ENCODE measurements at places on chromosomes 16 and 17. TPM values are rescaled to one million over a fixed set of nuclear protein-coding genes. Genes with fewer than 3 reads are reported as not detected.

GLP2R gene
- 1.3 TPM for total RNA-seq

TP53TG3F gene
- 2.0 TPM for total RNA-seq

ABCA9 gene
- total RNA-seq: 13.8 TPM

MEFV gene
- 5.2 TPM for total RNA-seq

MAP2K6 gene
- total RNA-seq: 2.8 TPM

SLC38A8 gene
- 0.43 TPM for total RNA-seq

ABCA10 gene
- total RNA-seq: 13.6 TPM

CHD9NB gene
- not detected for total RNA-seq

ASPA gene
- total RNA-seq: 6.1 TPM

MYH8 gene
- total RNA-seq: 1.2 TPM

NOD2 gene
- total RNA-seq: 4.1 TPM

TSPAN10 gene
- 1.3 TPM for total RNA-seq

SLC4A1 gene
- total RNA-seq: 0.71 TPM

WDR59 gene
- total RNA-seq: 73.8 TPM

DPEP2NB gene
- total RNA-seq: 2.4 TPM

TBC1D26 gene
- total RNA-seq: 18.7 TPM

SMIM36 gene
- total RNA-seq: 9.5 TPM

NR1D1 gene
- total RNA-seq: 23.6 TPM

CCP110 gene
- 31.0 TPM for total RNA-seq

SMARCE1 gene
- total RNA-seq: 80.3 TPM

HCRT gene
- total RNA-seq: not detected

HOXB5 gene
- 0.71 TPM for total RNA-seq

RBL2 gene
- total RNA-seq: 99.1 TPM

SETD1A gene
- total RNA-seq: 45.8 TPM

AOC2 gene
- 10.3 TPM for total RNA-seq

CCL3 gene
- total RNA-seq: 0.56 TPM

TMEM220 gene
- total RNA-seq: 16.2 TPM

MYO15B gene
- total RNA-seq: 139 TPM

CCDC78 gene
- 6.1 TPM for total RNA-seq

GPR179 gene
- 0.93 TPM for total RNA-seq

CD68 gene
- 6.4 TPM for total RNA-seq

CACNG1 gene
- not detected for total RNA-seq

Data from testis (tissue), 5 donors.